PC-9 (cell line): ENCODE measurements at places on chromosomes 13 and 19. TPM values are rescaled to one million over a fixed set of nuclear protein-coding genes. Genes with fewer than 3 reads are reported as not detected.

DNA sequence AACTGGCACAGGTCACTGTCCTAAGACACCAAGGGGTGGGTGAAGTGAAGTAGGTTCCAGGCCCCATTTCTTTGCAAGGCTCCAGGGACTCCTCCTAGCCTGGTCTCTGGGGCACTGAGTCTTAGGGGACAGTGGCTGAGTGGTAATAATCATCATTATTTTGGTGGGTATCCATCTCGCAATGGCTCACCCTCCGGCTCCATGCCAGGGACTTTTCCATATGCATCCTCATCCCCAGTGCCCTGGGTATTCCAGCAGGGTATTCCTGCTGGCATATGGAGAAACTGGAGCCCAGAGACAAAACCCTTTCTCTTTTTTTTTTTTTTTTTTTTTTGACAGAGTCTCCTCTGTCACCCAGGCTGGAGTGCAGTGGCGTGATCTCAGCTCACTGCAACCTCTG is 2.5 kb downstream of the PDE4A start:
- peaks cover 25% of the 10 kb centered on the region; the same call in 1 of the 2 replicates for H3K4me1 ChIP-seq
- no peaks in the 10 kb centered on the region for H3K36me3 ChIP-seq
- H3K27me3 ChIP-seq, result peaks cover 55% of the 10 kb centered on the region
- no peak overlapping the region for H3K4me3 ChIP-seq
- no peak for DNase-seq

- no peaks in the 10 kb centered on the region for H3K27me3 ChIP-seq
- H3K36me3 ChIP-seq, result no peaks in the 10 kb centered on the region
- H3K27ac ChIP-seq, result no peak overlapping the region
- DNase-seq, result no peak
- H3K4me1 ChIP-seq, result peaks cover 5% of the 10 kb centered on the region; the same call in 1 of the 2 replicates
These were observed 32.7 kb downstream of the TIMM13 start for GRCh38 chr19:2394442-2395292.

GRCh38 chr13:89496478-89496877 is 1825.3 kb downstream of the SLITRK5 start:
- H3K4me3 ChIP-seq, result no peak overlapping the region
- H3K36me3 ChIP-seq, result no peaks in the 10 kb centered on the region
- no peaks in the 10 kb centered on the region for H3K27me3 ChIP-seq
- no peak for DNase-seq
- no peaks in the 10 kb centered on the region for H3K4me1 ChIP-seq

DNA sequence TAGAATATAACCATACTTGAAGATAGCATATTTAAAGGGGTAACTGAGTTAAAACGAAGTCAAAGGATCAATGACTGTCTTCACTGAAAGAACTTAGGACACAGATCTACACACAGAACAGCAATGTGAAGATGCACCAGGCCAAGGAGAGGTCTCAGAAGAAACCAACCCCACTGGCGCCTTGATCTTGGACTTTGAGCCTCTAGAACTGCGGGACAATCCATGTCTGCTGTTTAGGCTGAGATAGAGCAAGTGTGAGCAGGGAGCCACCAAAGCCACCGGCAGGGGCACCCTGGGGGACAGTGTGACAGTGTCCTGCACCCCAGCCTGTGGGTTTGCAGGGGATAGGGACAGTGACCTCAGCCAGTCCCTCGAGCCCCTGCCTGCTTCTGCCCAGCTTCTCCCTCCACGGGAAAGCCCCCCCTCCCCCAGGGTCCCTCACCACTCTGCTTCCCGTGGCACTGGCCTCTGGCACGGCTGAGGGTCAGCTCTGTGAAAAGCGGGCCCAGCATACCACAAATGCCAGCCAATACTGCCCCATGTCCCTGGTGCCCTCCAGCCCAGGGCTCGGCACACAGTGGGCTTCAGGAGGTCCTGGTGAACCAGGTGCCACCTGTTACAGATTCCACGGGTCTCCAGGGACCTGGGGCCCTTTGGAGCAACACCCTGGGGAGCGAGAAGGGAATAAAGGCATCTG is 40.8 kb downstream of the KLF2 start:
- no peaks in the 10 kb centered on the region for H3K36me3 ChIP-seq
- no peaks in the 10 kb centered on the region for H3K4me1 ChIP-seq
- DNase-seq, result no peak
- H3K4me3 ChIP-seq, result no peak overlapping the region

DNA sequence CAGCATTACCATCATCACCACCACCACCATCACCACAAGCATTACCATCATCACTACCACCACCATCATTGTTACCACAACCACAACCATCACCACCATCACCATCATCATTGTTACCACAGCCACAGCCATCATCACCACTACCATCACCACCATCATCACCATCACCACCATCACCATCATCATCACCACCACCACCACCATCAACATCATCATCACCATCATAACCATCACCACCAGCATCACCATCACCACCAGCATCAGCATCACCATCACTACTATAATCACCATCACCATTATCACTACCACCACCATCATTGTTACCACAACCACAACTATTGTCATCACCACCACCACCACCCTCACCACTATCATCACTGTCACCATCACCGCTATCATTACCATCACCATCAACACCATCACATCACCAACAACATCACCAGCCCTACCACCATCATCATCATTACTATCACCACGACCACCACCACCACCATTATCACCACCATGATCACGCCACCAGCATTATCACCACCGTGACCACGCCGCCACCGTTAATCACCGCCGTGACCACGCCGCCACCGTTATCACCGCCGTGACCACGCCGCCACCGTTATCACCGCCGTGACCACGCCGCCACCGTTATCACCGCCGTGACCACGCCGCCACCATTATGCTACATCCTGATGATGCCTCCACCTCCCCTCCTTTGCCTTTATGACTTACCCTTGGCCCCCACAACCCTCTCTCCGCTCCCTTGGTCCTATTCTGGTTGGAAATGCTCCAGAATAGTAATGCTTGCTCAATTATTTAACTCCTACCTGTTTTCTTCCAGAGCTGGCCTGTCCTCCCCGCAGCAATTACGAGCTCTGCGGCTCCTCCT is 10.0 kb upstream of the FXYD3 start:
- no peak overlapping the region for H3K27ac ChIP-seq
- H3K27me3 ChIP-seq, result no peaks in the 10 kb centered on the region
- H3K4me3 ChIP-seq, result no peak overlapping the region
- H3K4me1 ChIP-seq, result peaks cover 18% of the 10 kb centered on the region
- no peaks in the 10 kb centered on the region for H3K36me3 ChIP-seq

The PRKCG gene
- 5.9 TPM in 2 replicates for total RNA-seq

The C19orf85 gene
- 0.73 and 0.74 TPM in 2 replicates for total RNA-seq

The TECR gene
- total RNA-seq, result 212 and 294 TPM in 2 replicates
